Activated CD8-positive, alpha-beta memory T cell treated with anti-CD3 and anti-CD28 coated beads for 48 hours (primary cell): ENCODE measurements at places on chromosomes 2 and 18.

- DNase-seq = no peak
Observed at GRCh38 chr2:145591109-145591809, 1071.3 kb upstream of the ZEB2 start.

- DNase-seq = no peak
Observed at GRCh38 chr2:64205415-64205814, 61.2 kb upstream of the PELI1 start.

DNA sequence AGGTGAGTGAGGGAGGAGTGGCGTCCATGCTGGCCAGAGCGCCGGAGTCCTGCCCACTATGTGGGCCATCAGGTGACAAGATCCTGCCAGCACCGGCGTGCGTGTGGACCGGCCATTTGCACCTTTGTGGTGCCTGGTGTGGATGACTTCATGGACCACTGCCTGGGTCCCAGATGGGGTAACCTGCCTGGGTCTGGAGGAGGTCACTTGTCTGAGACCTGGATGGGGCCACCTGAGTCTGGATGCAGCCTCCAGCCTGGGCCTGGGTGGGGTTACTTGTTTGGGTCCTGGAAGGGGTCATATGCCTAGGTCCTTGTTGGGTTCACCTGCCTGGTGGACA, 299.6 kb downstream of the NDUFA10 start:
- DNase-seq = no peak

DNA sequence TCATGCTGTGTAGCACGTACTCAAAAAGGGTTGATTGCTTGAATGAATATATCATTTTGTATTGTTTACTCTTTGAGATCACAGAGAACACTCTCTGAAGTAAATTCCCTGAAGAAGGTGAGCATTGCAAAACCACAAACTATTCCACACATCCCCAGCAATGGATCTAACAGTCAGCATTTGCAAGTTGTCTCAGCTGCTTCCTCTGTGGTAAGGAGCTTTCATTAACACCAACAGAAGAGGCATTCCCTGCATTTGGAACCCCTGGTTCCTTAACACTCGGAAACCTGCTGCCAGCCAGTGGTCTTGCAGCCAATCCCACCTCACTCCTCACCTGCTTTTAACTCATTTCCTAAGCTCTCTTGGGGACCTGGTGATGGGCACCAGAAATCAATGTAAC, 108.4 kb downstream of the IRS1 start:
- DNase-seq = no peak

GRCh38 chr2:191701696-191702095, 23.8 kb downstream of the NABP1 start:
- no peak for DNase-seq

DNA sequence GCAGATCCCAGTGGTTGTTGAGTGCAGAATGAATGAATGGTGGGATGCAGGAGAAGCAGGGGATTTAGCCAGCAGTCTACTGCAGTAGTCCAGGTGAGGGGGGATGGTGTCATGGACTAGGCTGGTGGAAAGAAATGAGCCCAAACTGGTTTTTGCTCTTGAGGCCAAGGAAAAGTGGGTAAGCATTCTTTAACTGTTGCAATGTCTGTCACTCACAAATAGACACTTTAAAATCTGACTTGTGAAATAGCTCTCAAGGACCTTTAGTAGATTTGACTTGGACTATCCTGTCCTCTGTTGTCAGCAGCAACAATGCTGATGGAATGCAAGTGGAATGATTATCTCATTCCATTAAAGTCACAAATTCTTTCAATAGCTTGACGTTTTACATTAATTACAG, 37.5 kb upstream of the STK17B start:
- no peak for DNase-seq

- no peak for DNase-seq
Observed at GRCh38 chr2:135893374-135893794, 17.1 kb upstream of the MCM6 start.

DNA sequence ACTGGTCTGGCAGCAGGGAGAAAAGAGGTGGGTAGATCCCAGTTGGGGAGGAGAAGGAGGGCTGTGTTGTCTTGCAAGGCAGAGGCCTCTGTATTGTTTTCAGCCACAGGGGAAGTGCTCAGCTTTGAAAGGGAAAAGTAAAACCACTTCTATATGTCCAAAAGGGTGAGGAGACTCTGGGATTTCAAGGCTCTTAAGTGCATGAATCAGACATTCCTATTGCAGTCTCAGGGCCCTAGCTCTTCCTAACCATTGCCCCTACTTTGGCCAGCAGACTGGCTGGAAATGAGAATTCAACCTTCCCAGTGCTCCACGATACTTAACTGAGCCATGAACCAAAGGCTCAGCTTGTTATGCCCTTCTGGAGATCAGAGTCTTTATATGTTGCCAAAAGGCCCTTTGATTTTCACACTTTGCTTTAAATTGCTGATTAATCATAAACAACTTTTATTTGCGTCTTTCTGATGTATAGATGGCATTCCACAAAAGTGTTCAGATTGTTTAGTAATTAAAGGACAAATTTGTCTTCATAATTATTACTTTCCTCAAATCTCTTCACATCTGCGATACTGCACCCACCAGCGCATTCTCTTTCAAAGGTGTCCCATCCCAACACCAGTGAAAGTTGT, 313.8 kb upstream of the MMADHC start:
- no peak for DNase-seq

GRCh38 chr2:162221064-162221463, 22.2 kb downstream of the FAP start:
- DNase-seq = peak; percentile 28

DNA sequence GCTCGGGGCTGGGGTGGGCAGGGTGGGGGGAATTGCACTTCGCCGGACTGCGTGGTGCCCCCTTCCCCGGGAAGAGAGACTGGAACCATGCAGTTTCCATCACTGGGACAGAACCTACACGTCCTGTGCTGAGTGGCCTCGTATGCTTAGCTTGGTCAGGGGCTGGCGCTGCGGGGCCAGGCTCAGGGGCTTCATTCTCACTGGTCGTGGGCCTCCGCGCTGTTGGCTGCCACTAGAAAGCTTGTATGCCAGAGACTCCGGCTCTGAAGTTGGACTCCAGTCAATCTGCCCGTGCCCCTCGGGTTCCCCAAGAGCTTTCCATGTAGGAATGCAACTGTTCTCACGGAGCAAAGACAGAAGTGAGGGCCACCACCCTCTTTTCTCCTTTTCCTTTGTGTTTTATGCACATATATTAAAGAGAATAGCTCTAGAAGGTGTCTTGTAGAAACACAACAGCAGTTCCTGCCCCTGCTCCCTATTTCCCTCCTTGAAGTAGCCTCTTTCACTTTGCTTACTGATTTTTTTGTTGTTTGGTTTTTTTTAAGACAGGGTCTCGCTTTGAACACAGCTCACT, 64.0 kb upstream of the YWHAQ start:
- no peak for DNase-seq

DNA sequence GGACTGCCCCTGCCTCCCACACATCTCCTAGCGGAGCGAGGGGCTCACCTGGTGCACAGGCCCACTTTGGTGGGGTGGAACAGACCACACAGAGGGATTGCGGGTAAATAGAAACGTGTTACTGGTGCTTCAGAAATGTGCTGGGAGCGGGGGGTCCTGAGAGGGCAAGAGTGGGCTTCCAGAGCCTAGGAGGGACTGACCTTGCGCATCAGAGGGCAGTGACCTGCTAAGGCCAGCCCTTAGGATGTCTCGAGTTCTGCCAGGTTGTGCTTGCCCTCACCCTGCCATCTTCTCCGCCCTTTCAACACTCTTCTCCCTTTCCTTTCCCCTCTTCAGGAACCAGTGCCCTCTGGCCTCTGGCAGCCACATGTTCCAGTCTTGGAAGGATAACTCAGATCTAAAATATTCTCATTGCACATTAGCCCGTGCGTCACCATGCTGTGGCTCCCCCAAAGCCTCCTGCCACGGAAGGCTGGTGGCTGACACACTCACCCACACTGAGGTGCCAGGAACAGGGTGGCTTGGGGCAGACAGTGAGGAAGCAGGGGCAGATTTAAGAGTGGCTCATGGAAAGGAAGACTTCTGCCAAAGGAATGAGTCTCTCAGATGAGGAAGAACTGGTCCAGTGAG, 89.6 kb downstream of the MCFD2 start:
- DNase-seq = no peak

DNA sequence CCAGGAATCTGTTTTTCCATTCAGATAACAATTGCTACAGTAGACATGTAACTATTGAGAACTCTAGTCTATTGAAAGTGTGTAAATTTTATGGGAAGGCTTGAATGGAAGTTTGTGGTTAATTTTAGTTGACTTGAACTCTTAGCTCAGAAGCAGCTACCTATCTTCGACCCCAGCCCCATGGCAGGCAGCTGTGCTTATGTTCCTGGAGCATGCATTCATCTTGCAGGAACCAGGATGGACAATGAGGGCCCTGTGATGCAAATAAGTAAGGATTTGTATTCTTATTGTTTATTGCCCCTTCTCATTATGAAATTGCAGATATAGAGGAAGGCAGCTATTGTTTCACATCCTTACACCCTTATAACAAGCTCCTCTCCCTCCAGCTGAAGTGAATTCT, 1252.2 kb downstream of the DPP10 start:
- no peak for DNase-seq

- DNase-seq = no peak
Observed at GRCh38 chr2:39718483-39718882, 52.8 kb downstream of the TMEM178A start.

DNA sequence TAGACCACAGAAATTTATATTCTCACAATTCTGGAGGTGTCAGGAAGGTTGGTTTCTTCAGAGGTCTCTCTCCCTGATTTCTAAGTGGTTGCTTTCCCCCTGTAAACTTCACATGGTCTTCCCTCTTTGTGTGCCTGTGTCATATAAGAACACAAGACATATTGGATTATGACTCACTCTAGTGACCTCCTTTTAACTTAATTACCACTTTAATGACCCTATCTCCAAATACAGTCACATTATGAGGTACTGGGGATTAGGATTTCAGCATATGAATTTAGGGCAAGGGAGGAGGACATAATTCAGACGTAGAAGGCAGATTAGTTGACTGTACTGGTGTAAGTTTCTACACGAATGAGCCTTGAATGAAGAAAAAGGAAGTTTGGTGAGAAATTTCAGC, 38.2 kb upstream of the EPHA4 start:
- DNase-seq = no peak

DNA sequence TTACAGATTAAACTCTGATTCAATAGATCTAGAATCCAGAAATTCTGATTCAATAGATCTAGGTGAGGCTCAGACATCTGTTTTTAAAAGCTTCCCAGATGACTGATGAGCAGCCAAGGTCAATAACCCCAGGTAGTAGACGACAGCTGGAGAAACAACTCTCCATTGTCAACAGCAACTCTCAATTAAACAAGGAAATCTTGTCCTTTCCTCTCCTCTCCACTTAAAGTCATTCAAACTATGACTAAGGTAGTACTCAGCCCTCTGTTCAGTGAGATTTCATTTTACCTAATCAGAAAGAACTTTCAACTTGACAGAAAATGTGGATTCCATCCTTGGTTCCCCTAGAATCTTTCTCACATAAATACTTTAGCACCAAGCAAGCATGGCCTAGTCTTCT, 94.6 kb upstream of the SCG2 start:
- DNase-seq = no peak

GRCh38 chr2:227296671-227297405, 28.2 kb upstream of the MFF start:
- no peak for DNase-seq

DNA sequence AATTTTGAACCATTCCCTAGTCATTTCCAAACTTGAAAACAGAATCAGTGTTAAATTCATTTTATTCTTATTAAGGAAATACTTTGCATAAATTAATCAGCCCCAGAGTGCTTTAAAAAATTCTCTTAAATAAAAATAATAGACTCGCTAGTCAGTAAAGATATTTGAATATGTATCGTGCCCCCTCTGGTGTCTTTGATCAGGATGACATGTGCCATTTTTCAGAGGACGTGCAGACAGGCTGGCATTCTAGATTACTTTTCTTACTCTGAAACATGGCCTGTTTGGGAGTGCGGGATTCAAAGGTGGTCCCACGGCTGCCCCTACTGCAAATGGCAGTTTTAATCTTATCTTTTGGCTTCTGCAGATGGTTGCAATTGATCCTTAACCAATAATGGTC, 5.5 kb upstream of the MROH2A start:
- no peak for DNase-seq

DNA sequence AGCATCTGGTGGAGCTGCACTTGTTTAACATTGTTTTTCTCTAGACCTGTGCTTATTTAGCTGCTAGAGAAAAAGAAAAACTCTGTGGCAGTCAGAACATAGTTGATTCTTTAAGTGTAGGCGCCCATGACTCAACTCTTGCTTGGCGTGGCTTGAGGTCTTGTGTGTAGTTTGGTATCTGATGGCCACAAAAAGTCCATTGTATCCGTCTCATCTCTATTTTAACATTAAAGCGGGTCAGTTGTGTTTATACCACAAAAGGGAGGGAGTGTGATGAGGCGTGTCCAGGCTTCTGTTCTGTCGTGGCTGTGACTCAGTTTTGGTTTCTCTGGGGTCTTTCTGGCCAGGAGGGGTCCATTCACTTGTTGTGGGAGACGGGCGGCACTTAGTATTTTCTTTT, 24.2 kb upstream of the UGT1A8 start:
- DNase-seq = no peak

- DNase-seq = no peak
Observed at GRCh38 chr18:14747513-14748474, at the start of gene ANKRD30B. Gene ANKRD30B, plus strand, starts transcription at chr18:14748172. Its CDS starts 248 bp downstream, at chr18:14748420.

DNA sequence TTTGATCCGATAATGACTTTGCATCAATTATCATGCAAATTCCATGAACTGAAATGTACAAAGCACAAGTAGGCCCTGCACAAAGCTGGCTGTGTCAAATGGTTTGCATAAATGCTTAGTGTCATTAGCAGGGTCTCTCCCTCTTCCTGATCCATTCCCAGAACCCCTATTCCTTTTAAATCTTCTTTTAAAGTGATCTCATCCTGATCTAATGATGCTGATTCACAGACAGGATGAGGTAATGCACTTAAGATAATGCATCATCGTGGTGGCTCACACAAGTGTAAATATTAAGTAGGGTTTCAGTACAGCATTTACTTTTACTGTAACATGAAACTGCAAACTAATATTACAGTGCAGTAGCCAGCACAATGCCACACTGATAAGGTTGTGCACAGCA, 304.8 kb upstream of the SOX11 start:
- DNase-seq = no peak

DNA sequence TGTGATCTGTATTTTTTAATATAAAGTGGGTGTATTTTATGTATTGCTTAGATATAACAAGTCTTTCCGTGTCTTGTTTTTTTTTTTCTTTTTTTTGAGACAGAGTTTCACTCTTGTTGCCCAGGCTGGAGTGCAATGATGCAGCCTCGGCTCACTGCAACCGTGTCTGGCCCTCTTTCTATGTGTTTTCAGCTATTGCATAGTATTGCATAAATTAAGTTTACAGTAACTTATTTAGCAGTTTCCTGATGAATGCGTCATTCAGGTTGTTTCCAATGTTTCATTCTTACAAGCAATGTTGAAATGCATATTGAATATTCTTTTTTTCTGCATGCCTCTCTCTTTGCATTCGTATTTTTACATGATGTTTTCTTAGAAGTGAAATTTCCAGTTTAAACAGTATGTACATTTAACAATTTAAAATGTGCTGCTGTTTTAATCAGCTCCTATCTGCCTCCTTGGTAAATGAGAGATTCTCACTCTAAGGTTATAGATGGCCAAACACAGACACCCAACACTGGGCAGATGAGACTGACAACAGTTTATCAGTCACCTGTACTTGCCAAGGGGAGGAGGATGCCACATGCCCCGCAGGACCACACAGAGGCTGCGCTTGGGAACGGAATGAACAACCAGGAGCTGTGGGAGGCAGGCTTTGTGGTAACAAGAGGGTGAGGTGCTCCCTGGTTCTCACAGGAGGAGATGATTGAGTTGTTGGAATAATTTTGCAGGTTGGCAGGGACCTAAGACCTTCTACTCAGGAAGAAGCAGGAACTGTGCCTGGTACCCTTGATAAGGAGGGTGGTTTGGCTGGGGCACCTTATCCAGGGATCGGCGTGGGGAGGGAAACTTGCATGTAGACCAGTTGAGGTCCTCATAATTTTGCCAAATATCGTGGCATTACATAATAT, 7.5 kb downstream of the SLC9A4 start:
- no peak for DNase-seq
